ENCODE measurements at places on chromosomes 6 and 20.

DNA sequence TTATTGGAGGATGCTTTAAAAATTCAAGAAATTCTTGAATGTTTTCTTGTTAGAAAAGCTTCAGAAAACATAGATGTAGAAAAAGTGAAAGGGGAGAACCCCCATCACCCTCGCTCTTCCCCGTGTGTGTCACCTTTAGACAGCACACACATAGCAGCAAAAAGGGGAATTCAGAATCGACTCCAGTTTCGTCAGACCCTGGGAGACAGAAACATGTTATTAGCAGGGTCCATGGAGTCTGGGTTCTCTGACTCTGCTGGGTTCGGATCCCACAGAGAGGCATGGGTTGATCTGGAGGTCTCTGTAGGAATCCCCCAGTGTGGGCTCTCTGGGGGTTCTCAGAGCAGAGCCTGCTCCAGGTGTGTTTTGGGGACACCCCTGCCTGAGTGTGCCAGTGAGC lies 43.7 kb downstream of the ARHGAP40 start:
- DNase-seq: no peak

GRCh38 chr6:124190256-124190655 lies 386.6 kb downstream of the NKAIN2 start:
- no peak for DNase-seq

GRCh38 chr6:13260831-13261230 lies 67.5 kb downstream of the TBC1D7 start:
- DNase-seq: no peak

- no peak for DNase-seq
Measured at GRCh38 chr6:126086560-126086959, 100.2 kb downstream of the TRMT11 start.

DNA sequence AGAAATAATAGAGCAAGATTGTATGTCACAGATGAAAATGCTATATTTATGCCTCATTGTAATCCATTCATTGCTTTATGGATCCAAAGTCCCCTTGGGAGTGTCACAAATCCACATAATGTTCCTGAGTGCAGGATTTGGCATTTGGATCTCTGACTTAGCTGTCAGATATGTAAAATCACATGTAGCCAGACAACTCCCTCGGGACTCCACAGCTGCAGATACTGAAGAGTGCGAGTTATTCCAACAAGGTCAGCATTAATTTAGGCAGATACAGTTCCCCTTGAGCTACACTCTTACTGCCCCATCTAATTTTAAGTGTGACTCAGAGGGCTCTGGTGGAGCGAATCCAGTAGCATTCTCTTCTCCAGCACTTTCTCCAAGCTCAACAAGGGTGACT lies 433.2 kb downstream of the CD83 start:
- DNase-seq: no peak

GRCh38 chr6:139474145-139475108 lies 100.0 kb upstream of the CITED2 start:
- DNase-seq: peak; percentile 91

DNA sequence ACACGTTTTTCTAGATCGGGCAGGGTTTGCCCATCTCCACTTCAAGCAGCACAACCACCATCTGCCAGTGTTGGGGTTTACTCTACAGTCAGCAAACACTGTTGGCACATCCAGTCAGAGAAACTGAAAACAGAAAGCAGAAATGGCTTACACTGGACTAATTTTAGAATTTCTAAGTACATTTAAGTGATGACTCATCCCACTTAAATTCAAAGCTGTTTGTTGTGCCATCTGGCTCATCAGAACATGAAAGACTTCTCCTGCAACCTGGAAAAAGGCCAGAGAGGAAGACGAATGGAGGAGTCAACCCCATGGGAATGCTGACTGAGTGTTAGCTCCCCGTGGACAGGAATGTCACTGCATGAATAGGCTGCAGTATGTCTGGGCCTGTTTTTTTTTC lies 21.8 kb downstream of the FAM209B start:
- DNase-seq: peak; percentile 52

DNA sequence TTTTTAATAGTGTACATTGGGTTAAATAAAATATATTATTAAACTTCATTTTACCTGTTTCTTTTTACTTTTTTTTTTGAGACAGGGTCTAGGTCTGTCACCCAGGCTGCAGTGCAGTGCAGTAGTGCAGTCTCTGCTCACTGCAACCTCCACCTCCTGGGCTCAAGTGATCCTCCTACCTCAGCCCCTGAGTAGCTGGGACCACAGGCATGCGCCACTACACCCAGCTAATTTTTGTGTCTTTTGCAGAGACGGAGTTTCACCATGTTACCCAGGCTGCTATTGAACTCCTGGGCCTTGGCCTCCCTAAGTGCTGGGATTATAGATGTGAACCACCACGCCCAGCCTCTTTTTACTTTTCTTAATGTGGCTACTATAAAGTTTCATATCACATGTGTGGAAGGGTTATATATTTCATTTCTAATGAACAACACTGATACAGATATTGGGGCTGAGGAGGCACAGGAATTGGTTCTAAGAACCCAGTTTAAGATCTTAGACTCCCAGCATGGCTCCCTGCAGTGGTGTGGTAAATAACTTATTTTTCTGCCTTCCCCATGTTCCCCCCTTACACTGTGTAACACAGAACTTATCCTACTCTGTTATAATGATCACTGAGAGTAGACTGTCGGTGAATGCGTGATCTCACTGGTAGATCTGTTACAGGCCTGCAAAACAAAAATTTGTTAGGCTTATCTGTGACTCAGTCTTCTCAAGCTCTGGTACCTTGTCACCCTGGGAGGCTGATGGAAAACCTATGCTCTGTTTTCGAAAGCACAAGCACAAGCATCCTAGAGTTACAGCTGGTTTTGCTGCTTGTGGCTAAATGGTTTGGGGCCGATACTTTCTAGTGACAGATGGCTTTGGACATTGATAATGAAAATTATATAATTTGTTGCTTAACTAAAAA lies 5.8 kb upstream of the ATXN1 start:
- DNase-seq: no peak

GRCh38 chr20:30168025-30168799 lies 1089.3 kb upstream of the DEFB115 start:
- no peak for DNase-seq

- DNase-seq: no peak
Measured at GRCh38 chr20:17735206-17735804, 35.5 kb downstream of the BANF2 start.

DNA sequence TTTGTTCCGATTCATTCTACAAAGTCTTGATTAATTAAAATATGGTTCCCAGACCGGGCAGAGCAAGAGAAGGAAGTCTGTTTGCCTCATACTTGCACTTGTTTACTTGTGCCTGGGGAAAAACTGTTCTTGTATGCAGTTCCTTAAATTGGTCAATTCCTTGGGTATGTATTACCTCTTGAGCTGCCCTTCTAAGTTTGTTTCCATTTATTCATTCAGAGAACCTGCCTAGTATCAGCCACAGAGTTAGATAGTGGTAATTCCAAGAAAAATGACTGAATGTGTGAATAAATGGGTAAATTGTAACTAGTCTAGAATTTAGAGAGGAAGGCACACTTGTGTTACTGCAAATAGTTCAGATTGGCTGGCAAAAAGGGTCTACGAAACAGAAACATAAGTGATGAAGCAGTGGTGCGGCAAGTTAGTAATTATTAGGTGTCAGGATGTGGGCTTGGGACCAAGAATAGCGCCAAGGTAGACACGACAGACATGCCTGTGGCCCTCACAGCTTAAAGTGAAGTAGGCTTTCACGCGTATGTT lies 525 bp upstream of the MAK start:
- DNase-seq: no peak

DNA sequence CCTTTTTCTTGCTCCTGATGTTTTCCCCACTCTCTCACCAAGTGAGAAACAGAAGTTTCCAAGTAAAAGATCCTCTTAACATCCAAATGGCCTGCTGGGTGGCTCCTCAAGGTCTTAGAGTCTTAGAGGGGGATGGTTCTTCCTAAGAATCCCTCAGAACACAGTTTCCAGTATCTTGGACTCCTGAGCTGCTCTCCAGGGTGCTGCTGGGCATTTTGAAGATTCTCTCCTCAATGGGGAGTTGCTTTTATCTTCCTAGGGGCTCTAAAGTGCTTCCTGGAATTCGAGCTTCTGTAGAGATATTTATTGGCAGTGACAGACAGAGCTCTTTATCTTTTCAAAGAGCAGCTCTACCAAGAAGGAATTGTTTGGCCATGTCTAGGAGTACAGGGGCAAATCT lies 70.8 kb upstream of the SLC35B3 start:
- no peak for DNase-seq

DNA sequence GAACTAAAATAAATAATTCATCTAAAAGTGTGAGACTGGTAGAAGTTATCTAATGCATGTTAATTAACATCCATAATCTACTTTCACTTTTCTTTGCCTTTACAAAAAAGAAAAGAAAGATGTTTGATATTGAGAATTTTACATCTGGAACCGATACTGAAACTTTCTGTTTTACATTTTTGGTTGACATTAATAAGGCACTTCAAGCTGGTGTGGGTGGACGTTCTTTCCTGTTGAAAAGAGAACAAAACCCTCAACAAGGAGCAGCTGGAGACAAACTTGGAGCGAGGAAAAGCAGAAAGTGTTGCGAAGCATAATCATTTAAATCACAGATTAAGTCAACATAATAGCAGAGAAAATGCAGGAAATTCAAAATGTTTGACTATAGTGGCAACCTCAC lies 575.2 kb upstream of the ADGRB3 start:
- DNase-seq: no peak

- DNase-seq: no peak
Measured at GRCh38 chr20:33014336-33015113, 7.0 kb downstream of the BPIFB2 start.

DNA sequence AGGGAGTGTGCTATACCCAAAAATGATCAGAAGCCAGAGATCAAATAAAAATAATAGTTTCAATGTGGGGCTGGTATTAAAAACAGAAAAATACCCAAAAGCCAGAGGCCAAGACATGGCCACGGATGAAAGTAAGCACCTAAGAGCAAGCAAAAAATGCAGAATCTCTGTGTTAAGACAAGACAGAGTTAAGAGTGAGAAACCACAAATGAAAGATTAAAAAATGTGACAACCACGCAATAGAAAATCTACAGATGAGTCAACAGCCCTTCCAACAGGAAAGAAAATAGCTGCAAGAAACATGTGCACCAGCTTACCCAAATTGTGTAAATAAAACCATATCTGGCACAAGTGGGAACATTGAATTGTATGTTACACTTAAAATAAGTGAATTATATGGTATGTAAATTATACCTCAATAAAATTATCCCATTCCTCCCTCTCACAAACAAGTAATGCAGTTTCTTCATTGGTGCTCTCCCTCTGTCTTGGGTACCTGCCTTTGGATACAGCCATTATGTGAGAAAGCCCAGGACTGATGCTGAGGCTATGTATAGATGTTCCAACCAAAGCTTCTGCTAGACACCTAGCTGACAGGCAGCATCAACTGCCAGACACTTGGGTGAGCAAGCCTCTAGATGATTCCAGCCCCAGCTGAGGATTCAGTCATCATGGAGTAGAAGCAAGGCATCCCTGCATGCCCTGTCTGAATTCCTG lies 55.3 kb upstream of the UFL1 start:
- no peak for DNase-seq

GRCh38 chr6:7311917-7312615 lies 933 bp downstream of the SSR1 start:
- peak; percentile 55 for DNase-seq

- DNase-seq: no peak
Measured at GRCh38 chr6:145648149-145648548, 87.2 kb downstream of the EPM2A start.

GRCh38 chr6:39224523-39225182 lies 4.6 kb downstream of the KCNK5 start:
- DNase-seq: no peak

GRCh38 chr20:47315339-47316056 lies 41.0 kb downstream of the ZMYND8 start:
- no peak for DNase-seq

- DNase-seq: peak; percentile 41
Measured at GRCh38 chr6:107957308-107957908, 600 bp downstream of the SEC63 start.

DNA sequence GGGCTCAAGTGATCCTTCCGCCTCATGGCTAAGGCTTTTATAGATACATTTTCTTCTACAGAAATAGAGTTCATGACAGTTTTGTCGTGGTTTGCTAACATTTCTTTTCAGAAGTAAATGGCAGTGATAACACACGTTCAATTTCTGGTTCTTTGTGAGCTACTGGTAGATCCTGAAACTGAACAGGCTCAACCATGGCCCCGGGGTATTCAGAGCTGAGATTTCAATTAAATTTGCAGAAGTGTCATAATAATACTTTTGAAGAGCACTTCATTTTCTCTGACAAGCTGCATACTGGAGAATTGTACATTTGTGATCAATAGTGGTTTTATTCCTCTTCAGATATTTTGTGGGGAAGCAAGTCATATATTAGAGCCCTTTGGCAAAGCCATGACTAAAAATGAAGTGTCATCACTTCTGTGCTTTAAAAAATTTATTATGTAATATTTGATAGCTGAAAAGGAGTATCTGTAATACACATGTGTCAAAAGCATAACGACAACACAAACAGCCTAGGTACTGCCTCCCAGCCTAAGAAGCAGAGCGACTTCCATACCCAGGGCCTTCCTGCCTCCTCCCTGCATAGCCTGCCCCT lies 84.3 kb upstream of the SCP2D1 start:
- DNase-seq: no peak

DNA sequence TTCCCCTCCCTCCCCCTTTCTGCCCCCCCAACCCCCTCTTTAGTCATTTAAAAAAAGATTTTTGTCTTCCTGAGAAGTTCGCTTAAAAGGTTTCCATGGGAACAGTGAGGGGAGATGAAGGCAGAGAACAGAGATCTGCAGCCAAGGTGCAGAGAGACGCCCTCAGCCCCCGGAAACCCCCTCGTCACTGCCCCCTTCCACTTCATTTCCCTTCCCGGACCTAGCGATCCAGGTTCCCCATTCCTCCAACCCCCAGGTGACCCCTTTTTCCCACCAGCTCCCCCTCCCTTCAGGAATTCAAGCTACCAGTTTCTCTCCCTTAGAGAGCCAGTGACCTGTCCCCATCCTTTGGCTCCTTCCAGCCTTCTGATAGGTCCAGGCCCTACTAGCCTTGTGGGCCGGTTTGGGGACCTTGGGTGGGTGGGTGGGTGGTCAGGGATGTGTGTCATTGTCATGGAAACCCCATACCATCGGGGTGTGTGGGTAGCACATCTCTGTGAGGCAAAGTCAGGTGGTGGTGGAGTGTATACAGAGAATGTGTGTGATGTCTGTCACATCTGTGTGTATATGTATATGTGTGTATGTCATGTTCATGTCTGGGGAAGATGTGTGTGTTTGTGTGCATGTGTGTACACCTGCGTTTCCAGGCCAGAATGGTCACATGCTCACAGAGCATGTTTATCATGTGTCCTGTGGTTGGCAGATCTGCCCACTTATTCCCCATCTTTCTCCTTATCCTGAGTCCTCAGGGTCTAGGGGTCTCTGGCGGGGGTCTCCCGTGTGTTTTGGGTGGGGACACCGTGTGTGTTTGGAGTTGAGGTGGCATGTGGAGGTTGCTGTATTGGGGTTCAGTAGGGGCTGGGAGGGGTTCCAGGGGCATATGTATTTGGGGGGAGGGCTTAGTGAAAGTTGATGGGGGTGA lies 7.0 kb downstream of the SYNGAP1 start:
- no peak for DNase-seq

DNA sequence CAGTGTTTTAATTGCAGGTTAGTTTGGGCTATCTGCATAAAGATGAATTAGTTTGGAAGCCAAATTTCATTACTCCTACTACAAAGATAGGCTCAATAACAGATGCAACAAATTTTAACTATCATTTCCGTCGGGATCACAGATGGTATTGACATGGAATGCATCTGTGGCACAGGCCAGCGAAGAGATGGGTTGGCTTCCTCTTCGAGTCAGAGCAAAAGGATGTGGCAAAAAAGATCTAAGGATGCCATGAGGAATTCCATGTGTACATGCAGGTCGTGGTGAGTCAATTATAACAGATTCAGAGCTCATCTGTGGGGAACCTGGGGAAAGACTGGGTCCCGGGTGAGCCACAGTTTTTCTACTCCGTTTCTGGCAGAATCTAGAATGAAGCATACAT lies 83.0 kb upstream of the CITED2 start:
- DNase-seq: no peak

All from cerebellar cortex (tissue), 1 donor.